ENCODE measurements at places on chromosomes 3 and 15. TPM values are rescaled to one million over a fixed set of nuclear protein-coding genes. Genes with fewer than 3 reads are reported as not detected.

The DGKG gene
- 0.65 TPM for polyA plus RNA-seq

The CGNL1 gene
- polyA plus RNA-seq: 0.09 TPM

DNA sequence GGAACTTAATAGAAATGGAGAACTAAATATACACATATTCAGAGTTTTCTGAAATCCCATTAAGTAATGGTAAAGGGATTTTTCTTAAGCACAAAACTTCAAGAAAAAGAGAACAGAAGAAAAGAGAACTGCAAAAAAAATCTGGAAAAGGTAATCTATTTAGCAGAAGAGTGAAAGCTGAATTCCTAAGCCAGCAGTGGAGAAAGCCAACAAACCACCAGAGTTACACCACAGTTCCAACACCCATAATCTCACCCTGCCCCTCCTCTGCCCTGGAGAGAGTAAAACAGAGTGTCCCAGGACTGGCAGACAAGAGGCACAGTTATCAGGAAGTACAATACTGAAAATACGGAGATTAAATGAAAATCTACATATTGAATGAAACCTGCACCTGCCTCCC is 29.4 kb downstream of the TP53BP1 start:
- DNase-seq: no peak

- DNase-seq: peak; percentile 48
Measured at GRCh38 chr3:122014741-122015140, 7.3 kb downstream of the ILDR1 start.

DNA sequence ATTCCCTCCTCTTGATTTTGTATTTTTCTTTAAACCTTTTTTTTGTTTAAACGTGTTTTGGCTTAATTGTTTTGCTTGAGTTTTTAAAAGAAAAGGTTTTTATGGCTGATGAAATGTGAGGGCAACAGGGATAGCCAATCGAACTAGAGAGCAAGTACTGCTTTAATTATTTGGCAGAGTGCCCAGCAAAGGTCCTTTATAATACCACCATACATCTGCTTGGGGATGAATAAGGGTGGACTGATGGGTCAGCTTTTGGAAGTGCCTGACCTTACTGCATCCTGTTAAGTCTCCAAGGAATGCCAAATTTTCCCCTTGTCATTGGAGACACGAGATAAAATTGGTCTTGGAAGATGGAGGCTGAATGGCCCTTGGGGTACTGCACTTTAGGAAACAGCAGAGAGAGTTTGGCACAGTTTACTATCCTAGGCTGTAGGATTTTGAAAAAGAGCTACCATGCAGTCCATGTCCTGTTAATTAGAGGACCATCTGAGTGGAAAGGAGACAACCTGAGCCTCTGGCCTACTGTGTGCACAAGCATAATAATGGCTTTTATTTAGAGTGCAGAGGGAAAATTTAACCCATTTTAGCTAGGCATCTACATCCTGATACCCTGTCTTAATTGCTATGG is 19.8 kb upstream of the MTHFS start:
- no peak for DNase-seq
